ENCODE measurements at places on chromosomes 3 and 15.

DNA sequence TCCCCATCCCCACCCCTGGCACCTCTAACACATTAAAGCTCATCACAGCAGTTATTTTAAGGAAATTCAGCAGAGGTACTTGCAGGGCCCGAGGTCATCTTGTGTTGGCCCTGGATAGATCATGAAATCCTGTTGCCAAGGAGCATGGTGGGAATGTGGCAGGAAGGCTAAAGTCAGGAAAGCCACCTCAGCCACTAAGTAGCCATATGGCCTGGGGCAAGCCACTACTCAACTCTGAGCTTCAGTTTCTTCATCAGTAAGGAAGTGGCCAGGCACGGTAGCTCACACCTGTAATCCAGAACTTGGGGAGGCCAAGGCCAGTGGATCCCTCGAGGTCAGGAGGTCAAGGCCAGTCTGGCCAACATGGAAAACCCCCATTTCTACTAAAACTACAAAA lies 55.9 kb downstream of the LIPC start:
- DNase-seq, result no peak

DNA sequence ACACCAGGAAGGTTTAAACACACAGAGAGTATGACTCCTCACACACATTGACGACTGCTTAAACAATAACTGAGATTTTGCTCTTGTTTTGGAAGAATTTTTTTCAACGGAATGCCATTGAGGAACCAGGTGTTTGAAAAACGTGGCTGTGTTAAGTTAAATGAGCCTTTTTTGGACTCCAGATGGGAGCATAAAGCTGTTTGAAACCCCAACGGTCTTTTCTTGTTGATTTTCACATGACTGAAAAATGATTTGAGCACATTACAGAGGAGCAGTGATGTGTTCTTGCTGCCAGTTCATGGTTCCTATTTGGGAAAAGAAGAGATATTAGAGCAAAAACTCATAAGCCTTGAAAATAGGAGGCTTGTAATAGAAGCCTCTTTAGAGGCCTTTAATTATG lies 97.8 kb upstream of the SELENOK start:
- DNase-seq, result no peak

- no peak for DNase-seq
Observed at GRCh38 chr3:32757618-32758374, 60.0 kb upstream of the TRIM71 start.

- DNase-seq, result no peak
Observed at GRCh38 chr3:19183584-19183983, 35.3 kb downstream of the KCNH8 start.

DNA sequence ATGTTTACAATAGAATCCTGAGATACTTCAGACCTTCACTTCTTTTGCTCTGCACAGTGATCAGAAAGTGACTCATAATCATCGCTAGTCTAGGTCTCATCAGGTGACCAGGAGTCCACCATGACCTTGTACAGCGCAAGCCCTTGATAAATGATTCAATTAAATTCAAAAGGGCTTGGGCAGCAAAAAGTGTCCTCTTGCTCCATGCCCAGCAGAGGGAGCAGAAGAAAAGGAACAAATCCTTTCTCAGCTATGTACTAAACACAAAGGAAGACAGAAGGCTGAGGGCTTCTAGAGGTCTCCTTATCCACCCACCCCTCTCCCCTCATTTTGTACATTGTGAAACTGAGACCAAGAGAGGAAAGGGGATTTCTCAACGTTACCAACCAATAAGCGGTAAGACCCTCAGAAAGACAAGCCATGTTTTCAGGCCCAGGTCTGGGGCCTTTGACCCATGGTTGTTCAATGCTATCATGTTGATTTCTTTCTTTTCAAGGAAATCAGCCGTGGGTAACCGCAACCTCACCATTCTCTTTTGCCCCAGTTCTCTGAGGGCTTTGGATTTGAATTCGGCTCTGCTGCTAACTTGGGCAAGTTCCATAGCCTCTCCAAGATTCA lies 74.8 kb downstream of the AQP9 start:
- DNase-seq, result peak; percentile 29

- no peak for DNase-seq
Observed at GRCh38 chr3:197226179-197226578, 72.2 kb downstream of the DLG1 start.

- peak; percentile 1 for DNase-seq
Observed at GRCh38 chr3:85939074-85939482, 980.3 kb downstream of the CADM2 start.
